ENCODE measurements at places on chromosomes 7 and 10.
A peak's percentile ranks its signal among the peaks of the same experiment; 100 is the strongest.

- DNase-seq: no peak
Measured at GRCh38 chr10:11962176-11962575, 80.4 kb downstream of the UPF2 start.

- no peak for DNase-seq
Measured at GRCh38 chr7:155813546-155814315, 1.5 kb upstream of the SHH start.

DNA sequence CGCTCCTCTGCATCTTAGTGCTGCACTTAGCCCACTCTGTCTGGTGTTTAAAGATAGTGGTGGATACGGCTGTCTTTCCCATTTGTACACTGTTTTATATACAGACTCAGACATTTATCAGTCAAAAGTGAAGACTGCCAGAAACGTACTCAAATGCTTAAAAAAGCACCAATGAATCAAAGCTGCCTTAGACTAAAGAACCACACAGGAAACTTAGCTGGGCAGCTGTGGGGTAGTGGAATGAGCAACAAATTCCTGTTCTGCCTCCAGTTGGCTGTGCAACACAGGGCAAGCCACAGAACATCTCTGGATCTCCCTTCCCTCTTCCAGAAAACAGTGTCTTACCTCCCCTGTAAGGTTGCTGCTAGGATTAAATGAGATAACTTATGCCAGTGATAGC lies 76.0 kb downstream of the ATXN7L1 start:
- no peak for DNase-seq

GRCh38 chr10:10854725-10855124 lies 162.9 kb upstream of the CELF2 start:
- DNase-seq: no peak

- DNase-seq: peak; percentile 86
Measured at GRCh38 chr7:75716992-75717626, 21.6 kb downstream of the HIP1 start.

- no peak for DNase-seq
Measured at GRCh38 chr7:95099106-95099505, 191.7 kb downstream of the PPP1R9A start.

GRCh38 chr10:33074443-33074842 lies 116.4 kb upstream of the ITGB1 start:
- no peak for DNase-seq

DNA sequence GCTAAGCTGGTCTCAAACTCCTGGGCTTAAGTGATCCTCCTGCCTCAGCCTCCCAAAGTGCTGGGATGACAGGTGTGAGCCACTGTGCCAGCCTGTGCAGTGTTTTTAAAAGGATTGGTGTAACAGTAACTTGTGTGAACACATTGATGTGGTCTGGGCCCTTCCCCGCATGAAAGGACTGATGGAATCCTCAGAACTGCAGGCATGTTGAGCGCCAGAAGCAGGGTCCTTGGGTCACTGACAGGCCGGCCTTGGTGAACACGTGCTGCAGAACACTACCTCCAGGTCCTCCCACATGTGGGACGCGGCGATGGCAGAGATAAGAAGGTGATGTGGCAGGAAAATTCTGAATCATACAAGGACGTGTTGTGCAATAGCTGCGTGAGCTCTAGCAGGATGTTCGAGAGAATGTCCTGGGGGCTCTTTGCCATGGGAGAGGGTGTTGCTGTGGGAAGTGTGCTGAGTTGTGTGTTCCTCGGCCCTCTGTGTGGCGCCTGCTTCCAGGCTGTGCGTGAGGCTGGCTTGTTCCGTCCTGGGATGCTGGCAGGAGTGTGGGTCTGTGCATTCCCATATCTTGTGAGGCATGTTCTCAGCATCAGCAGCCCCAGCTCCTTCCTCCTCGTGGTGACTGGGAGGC lies 68.2 kb downstream of the DNAJB6 start:
- DNase-seq: no peak

- DNase-seq: no peak
Measured at GRCh38 chr7:41769162-41769561, 66.3 kb upstream of the INHBA start.

DNA sequence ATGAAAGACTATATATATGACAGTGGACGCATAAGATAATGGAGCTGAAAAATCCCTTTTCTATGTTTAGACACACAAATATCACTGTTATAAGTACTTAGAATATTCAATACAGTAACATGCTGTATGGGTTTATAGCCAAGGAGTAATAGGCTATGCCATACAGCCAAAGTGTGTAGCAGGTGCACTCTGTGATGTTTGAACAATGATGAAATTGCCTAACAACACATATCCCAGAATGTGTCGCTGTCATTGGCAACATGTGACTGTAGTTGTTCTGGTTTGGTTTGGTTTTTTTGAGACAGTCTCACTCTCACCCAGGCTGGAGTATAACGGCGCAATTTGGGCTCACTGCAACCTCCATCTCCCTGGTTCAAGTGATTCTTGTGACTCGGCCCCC lies 26.1 kb downstream of the NOM1 start:
- DNase-seq: no peak

DNA sequence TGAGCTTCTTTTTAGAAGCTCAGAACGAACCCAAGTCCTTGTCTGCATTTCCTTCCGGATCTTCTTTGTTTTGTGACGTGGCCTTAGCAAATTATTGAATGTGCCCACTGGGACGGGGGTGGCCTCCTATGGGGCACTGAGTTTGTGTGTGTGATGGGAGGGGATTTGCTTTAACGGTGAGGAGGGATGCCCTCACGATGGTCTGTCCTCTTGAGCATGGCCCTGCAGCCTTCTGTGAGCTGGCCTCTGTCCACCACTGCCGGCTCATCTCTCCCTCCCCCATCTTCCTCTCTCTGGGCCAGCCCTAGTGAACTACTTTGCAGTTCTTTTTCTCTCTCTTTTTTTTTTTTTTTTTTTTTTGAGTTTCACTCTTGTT lies 62.9 kb upstream of the MKRN1 start:
- DNase-seq: no peak

- no peak for DNase-seq
Measured at GRCh38 chr7:156725073-156725472, 84.5 kb downstream of the RNF32 start.

DNA sequence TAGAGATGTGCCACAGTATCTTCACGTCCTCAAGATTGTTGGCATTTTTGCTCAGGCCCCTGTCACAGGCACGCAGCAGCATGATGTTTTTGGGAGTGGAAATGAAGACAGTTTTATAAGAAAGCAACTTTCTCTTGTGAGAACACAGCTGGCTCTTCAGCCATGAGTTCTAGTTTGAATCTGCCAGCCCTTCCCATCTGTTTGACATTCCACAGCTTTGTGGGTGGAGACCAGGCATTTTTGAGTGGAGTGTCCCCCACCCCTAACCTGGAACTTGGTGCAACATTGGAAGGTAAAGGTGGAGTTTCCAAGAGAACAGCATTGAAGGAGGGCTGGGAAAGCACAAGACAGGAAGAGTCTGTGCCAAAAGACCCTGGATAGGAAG lies 253.1 kb upstream of the IGFBP3 start:
- no peak for DNase-seq

- DNase-seq: no peak
Measured at GRCh38 chr10:96507044-96507443, 6.7 kb downstream of the TLL2 start.

DNA sequence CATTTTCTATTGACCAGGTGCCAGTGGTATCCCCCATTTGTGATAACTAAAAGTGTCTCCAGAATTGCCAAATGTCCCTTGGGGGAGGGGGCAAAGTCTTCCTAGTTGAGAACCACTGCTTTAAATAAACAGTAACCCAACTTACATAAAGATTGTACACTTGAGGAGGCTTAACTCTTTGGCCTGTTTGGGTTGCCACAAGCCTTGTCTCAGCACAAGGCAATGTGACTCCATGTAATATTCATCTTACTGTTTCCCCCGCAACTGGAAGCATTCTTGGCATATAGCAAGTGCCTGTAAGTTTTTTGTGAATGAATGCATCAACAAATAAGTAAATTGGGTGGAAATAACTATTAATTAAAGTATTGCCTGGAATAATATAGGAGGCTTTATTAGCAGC lies 108.3 kb downstream of the ANK3 start:
- peak; percentile 54 for DNase-seq

DNA sequence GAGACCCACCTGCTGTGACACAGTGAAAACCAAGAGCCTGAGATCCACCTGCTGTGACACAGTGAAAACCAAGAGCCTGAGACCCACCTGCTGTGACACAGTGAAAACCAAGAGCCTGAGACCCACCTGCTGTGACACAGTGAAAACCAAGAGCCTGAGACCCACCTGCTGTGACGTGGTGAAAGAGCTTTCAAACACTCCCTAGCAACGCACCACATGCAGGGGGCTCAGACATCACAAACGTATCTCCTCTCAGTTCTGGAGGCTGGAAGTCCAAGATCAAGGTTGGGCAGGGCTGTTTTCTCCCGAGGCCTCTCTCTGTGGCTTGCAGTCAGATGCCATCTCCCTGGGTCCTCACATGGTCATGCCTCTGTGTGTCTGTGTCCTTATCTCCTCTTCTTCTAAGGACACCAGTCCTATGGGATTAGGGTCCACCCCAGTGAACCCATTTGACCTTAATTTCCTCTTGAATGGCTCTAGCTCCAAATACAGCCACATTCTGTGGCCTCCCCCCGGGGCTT lies 43.8 kb downstream of the INSIG1 start:
- DNase-seq: no peak

- DNase-seq: no peak
Measured at GRCh38 chr7:155538293-155538692, 8.1 kb downstream of the CNPY1 start.

- DNase-seq: peak; percentile 73
Measured at GRCh38 chr7:133053321-133053891, 28.5 kb downstream of the CHCHD3 start.

GRCh38 chr10:76649254-76649653 lies 988.4 kb downstream of the KCNMA1 start:
- no peak for DNase-seq

- no peak for DNase-seq
Measured at GRCh38 chr7:38316733-38317360, 43.4 kb upstream of the TARP start.

GRCh38 chr10:80272793-80273522 lies 16.5 kb downstream of the MAT1A start:
- DNase-seq: no peak

DNA sequence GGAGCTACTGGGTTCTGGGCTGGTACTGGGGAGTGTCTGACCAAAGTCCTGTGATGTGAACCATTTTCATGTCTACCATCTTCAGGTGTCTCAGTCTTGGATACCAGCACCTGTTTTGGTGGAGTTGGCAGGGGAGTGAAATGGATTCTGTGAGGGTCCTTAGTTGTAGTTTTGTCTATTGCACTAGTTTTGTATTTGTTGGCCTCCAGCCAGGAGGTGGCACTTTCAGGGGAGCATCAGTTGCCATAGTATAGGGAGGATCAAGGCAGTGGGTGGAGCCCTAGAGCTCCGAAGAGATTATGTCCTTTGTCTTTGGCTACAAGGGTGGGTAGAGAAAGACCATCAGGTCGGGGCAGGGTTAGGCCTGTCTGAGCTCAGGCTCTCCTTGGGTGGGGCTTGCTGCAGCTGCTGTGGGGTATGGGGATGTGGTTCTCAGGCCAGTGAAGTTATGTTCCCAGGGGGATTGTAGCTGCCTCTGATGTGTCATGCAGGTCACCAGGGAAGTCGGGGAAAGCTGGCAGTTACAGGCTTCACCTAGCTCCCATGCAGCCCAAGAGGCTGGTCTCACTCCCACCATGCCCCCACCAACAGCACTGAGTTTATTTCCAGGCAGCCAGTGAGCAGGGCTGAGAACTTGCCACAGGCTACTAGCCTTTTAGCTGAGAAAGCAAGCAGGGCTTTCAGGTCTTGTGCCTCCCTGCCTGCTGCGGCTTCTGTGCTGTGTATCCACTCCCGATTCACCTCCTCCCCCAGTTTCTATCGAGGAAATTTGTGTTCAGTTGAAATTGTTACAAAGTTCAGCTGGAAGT lies 153.1 kb downstream of the ZNF365 start:
- no peak for DNase-seq

- no peak for DNase-seq
Measured at GRCh38 chr7:51314726-51315125, 1.9 kb downstream of the COBL start.

GRCh38 chr10:102402512-102402896 lies 7.0 kb downstream of the NFKB2 start:
- DNase-seq: no peak

GRCh38 chr10:62723375-62723774 lies 81.1 kb upstream of the ADO start:
- no peak for DNase-seq

- no peak for DNase-seq
Measured at GRCh38 chr10:18290651-18291313, 150.6 kb downstream of the CACNB2 start.

- no peak for DNase-seq
Measured at GRCh38 chr7:121466455-121466854, 70.3 kb upstream of the FAM3C start.

DNA sequence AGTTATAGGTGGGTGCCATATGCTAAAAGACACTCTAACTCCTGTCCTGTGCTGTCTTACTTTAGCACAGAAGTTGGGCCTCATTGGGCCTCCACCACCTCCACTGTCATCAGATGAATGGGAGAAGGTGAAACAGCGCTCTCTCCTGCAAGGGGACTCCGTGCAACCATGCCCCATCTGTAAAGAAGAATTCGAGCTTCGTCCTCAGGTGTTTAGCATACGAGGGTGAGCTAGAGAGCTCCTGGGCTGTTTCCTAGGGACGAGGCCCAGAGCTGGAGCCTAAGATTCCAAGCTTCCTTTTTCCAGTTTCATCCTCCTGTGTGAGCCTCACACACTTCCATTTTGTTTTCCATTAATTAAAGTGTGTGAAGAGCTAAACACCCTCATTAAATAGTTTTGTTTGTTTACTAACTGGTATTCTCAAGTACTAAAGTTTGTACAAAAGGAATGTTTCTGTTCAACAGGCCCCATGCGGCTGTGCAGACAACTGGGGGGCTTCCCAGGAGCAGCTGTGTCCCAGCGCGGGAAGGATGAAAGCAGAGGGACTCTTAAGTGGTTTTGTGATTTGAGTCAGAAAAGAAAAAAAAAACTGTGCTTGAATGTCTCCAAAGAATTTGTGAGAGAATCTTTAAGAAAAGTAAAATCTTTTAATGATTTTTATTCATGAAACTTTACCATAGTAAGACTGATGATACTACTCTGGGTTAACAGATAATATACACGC lies 14.1 kb downstream of the RNF32 start:
- no peak for DNase-seq

- no peak for DNase-seq
Measured at GRCh38 chr7:142585425-142585824, 163.8 kb upstream of the PRSS1 start.

DNA sequence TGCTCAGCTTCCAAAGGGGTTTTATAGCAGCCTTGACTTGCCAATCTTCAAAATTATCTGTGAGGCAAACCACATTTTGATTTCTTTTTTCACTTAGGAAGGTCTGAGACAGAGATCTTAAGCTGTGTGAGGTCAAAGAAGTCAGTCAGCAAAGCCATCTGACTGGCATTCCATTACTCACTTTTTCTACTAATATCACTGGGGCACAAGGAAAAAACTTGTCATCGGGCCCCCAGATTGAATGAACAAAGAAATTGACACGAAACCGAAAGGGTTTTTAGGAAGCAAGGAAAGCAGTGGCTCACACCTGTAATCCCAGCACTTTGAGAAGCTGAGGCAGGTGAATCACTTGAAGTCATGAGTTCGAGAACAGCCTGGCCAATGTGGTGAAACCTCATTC lies 78.5 kb upstream of the FRMD4A start:
- no peak for DNase-seq

- DNase-seq: no peak
Measured at GRCh38 chr7:17696422-17696821, 243.9 kb downstream of the SNX13 start.

All from HS-27A (cell line).